Panc1 (cell line): ENCODE measurements at places on chromosomes 16 and 17. TPM values are rescaled to one million over a fixed set of nuclear protein-coding genes. Genes with fewer than 3 reads are reported as not detected.

DNA sequence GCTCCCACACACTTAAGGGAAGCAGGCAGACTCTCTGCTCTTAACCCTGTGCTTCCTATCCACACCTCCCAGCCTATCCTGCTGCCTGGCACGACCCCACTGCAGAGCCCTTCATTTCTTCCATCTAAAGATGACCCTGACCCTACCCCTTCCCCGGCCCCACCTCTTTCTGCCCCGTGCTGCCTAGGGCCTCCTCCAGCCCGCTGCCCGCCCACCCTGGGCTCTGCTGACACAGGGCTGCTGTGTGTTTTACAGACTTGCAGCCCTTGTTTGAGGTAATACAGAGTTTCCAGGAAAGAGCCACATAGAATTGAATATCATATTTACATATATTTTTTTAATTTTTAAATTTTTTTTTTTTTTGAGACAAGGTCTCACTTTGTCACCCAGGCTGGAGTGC lies 42.0 kb downstream of the MEOX1 start:
- no peaks in the 10 kb centered on the region for H3K4me1 ChIP-seq
- H3K27ac ChIP-seq, result no peak overlapping the region
- no peak for DNase-seq
- H3K36me3 ChIP-seq, result no peaks in the 10 kb centered on the region
- H3K4me3 ChIP-seq, result no peak overlapping the region

GRCh38 chr16:10145542-10146035 lies 36.6 kb downstream of the GRIN2A start:
- H3K36me3 ChIP-seq, result no peaks in the 10 kb centered on the region
- no peak for DNase-seq
- H3K4me1 ChIP-seq, result no peaks in the 10 kb centered on the region
- H3K27me3 ChIP-seq, result no peaks in the 10 kb centered on the region

GRCh38 chr17:18027280-18027679 lies 11.7 kb downstream of the ATPAF2 start:
- H3K36me3 ChIP-seq, result no peaks in the 10 kb centered on the region; the same call in 1 of the 2 replicates
- no peak overlapping the region for H3K4me3 ChIP-seq
- H3K27ac ChIP-seq, result no peak overlapping the region
- H3K27me3 ChIP-seq, result no peaks in the 10 kb centered on the region
- DNase-seq, result no peak
- H3K4me1 ChIP-seq, result no peaks in the 10 kb centered on the region

Gene STAT5B
- 102 TPM for total RNA-seq

Gene SPATA33
- total RNA-seq, result 18.3 TPM
